Esophagus mucosa (tissue), 1 donor: ENCODE measurements at places on chromosomes 7 and 10. TPM values are rescaled to one million over a fixed set of nuclear protein-coding genes. Genes with fewer than 3 reads are reported as not detected.

The CPED1 gene
- total RNA-seq = 0.76 TPM

The SPDYE9 gene
- not detected for total RNA-seq

- no peak for ATAC-seq
Observed at GRCh38 chr7:24135003-24135817, 148.8 kb upstream of the NPY start.

GRCh38 chr10:1754506-1755153 lies 17.3 kb upstream of the ADARB2 start:
- peak; percentile 29 for ATAC-seq

DNA sequence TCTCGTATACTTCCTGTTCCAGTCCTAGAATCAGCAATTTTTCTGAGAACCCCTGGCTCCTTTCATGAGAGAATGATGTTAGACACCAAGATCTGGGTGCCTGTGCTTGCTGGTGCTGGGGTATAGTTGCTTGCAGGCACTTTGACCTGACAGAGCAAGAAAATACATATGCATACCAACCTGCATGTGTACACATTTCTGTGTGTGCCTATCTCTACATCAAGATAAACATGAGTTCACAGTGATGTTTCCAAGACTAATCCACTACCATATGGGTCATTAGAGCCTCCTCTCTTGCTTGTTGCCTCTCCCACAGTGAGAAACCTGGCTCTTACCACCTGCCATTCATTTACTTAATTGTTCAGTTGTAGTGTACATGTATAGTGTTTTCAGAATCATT lies 229.1 kb upstream of the IGFBP3 start:
- no peak for ATAC-seq

- no peak for ATAC-seq
Observed at GRCh38 chr7:18109762-18110161, 82.1 kb upstream of the PRPS1L1 start.

DNA sequence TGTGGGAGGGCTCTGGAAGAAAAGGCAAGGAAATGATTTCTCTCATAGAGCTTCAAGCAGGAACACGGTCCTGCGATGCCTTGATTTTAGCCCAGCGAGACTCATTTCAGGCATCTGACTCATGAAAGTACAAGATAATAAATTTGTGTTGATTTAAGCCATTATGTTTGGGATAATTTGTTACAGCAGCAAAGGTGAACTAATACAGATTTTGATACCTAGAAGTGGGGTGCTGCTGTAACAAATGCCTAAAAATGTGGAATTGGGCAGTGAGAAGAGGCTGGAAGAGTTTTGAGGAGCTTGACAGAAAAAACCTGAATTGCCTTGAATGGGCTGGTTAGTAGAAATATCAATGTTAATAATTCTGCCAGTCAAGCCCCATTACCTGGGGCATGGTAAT lies 44.1 kb upstream of the NRF1 start:
- ATAC-seq = no peak

DNA sequence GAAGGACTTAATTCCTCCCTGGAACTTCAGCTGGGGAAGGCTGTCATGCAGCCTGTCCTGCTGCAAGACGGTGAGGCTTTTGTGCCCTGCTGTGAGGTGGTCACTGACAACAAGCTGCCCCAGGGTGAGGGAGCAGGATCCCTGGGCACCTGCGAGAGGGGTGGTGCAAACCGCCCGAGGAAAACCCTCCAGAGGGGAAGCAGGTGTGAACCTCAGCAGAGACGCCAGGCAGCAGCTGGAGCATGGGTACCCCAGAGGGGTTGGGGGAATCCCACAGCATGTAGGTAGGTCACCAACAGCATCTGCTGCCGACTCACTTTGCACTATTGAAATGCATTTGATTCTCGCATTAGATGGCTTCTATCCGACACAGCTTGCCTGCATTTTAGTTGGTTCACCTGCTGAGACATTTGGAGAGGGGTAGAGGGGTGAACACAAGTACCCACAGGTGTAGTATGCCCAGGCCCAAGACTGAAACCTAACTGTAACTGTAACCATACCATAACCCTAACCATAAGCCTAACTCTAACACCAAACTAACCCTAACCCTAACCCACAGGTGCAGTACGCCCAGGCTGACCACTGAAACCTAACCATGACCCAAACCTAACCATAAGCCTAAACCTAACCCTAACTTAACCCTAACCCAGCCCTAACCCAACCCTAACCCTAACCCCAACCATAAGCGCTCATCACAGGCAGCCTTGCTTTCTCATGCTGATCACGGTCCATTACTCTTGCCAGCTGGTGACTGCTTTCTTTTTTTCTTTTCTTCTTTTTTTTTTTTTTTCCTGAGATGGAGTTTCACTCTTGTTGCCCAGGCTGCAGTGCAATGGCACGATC lies 85.9 kb downstream of the ELFN1 start:
- ATAC-seq = no peak

DNA sequence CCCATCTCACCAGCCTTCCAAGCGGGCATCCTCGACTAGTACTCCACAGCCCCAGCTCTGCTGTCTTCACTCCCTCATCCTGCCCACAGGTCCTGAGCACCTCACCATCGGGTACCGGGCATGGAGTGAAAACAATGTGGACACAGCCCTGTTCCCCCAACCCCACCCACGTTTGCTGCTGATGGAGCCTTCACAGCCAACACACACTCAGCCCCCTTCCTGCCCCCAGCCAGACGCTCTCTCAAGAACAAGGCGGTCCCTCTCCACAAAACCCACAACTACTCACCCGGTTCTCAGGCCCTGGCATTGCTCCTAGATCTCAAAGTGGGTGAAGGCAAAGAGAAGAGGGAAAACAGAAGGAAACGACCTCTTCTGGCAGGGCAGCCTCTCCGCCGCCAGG lies 56.1 kb downstream of the SLIT1 start:
- ATAC-seq = no peak

DNA sequence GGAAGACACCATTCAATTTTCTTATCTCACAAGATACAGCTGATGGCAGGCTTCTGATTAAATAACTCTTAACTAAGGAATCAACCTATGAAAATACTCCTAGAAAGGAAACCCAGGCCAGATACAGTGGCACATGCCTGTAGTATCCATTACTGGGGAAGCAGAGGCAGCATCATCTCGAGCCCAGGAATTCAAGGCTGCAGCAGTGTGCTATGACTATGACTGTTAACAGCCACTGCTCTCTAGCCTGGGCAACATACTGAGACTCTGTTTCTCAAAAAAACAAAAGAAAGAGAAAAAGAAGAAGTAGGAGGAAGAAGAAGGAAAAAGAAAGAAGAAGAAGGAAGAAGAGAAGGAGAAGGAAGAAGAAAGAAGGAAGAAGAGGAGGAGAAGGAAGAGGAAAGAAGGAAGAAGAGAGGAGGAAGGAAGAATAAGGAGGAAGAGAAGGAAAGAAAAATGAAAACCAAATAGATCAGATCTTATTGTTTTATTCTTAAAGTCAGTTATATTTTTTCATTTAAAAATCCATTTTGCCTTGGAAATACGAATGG lies 18.0 kb downstream of the DPY19L1 start:
- ATAC-seq = no peak

GRCh38 chr10:51389415-51390321 lies 309.7 kb downstream of the CSTF2T start:
- ATAC-seq = peak; percentile 39
